ENCODE measurements at places on chromosomes 5 and 9. TPM values are rescaled to one million over a fixed set of nuclear protein-coding genes. Genes with fewer than 3 reads are reported as not detected.

- DNase-seq: no peak
These were observed 56.1 kb upstream of the MVB12B start for GRCh38 chr9:126270556-126270955.

The KIF12 gene
- not detected for total RNA-seq

DNA sequence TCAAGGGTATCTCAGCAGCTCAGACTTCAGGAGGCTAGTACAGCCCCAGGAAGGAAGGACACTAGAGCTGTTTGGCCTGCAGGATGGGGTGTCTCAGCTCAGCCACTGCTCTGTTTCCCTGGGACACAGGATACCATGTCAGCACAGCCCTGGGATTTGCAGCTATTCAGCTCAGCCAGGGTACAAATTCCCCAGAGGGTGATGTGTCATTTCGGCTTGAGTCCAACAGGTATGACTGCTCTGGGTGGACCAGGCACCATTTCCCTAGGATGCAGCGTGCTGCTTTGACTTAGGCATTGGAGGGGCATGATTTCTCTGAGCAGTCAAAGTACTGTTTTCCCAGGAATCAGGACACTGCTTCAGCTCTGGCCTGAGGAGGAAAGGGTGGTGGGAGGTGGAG is 130.1 kb downstream of the ARSB start:
- DNase-seq: no peak

- DNase-seq: no peak
These were observed 51.3 kb upstream of the SUB1 start for GRCh38 chr5:32534041-32534440.

The SMC5 gene
- 13.9 TPM for total RNA-seq

- no peak for DNase-seq
These were observed 155.1 kb downstream of the CCDC192 start for GRCh38 chr5:127858116-127858784.

DNA sequence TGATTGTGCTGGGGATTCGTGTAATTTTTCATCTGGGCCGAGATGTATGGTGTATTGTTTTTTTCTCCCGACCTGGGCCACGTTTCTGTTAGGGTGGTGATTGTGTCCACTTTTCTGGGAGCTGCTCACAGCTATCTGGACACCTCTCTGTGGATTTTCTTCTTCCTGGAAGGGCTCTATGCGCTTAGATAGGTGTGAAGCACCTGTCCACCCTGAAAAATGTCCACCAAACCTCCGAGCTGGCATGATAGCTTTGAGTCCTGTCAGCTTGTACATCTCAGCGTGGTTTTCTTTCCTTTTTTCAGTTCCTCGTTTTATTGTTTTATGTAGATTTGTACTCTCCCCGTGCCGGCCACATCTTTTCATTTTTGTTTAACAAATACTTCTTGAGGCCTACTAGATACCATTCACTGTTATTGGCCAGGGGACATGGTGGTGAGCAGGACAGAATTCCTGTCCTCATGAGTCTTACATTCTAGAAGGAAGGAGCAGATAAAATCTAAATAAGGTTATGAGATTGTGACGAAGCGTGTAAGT is 1.1 kb downstream of the UGCG start:
- no peak for DNase-seq

DNA sequence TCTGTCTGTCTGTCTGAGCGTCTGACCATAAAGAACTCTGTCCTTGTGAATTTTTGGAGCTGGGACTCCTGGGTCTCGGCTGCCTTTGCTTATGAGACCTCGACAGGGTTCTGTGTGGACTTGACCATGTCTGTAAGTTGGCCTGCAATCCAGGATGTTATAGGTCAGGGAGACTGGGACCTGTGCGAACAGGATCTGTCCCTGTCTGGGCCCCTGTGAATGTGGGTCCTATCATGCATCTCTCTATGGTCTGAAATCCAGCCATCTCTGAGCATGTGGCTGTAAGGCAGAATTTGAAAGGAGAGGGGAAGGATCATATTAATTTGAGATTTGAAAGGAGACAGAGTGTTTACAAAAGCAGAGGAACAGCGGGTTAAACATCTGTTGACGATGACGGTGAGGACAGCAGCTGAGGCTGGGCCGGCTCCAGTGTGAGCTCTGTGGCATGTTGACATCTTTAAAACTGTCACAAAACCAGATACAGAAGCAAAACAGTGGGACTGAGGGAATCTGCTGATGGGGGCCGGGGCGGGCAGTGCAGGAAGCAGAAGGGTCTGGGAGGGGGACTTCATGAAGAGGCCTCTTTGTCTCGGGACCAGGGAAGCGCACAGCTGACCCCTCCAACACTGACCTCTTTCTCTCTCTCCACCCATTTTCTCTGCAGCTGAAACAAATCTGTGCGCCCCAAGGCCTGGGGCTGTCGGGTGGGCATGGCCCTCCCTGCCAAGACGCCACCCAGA is 19.1 kb upstream of the MVB12B start:
- peak; percentile 53 for DNase-seq

The STING1 gene
- total RNA-seq: 179 TPM

The MEGF9 gene
- total RNA-seq: 14.3 TPM

DNA sequence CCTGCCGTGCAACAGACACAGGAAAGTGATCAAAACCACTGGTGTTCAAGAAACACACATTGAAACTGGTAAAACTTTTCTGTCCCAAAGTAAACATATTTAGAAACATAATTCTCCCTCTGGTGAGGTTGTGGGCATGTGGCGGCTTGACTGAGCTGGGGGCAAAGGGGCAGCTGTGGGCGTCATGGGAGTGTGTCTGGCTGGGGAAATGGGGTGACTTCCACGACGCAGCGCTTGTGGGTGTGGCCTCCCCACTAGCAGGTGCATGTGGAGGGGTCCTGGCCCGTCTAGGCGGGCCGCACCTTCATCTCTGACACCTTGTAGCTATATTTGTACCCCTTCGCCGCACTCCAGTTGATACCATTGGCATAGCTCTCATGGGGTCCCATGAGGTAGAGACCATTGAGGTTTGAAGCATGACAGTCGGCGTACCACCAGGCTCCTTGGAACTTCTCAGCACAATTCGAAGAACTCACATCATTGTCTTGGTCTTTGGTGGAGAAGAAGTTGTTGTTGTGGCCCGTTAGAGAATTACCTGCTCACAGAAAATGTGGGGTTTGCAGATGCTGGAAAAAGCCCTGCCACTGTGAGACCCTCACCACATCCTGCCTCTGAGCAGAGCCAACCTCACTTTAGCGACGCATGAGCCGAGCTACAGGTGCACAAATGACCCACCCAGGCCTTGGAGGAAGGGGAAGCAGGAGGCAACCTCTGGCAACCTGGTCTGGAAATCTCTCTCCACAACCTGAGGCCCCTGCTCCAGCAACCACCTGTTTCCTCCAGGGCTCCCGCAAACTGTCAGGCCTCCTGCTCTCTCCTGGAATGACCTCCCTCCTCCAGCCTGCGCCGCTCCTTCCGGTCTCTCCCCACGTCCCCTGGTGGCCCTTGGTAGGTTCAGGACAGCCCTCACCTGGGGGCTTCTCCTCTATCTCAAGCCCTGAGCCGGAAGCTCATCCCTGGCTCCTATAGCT is 7.9 kb downstream of the FCN1 start:
- DNase-seq: no peak

The TAF1L gene
- not detected for total RNA-seq

The PTGDS gene
- 68.3 TPM for total RNA-seq

- no peak for DNase-seq
These were observed 23.3 kb upstream of the TRMT10B start for GRCh38 chr9:37730256-37730655.

GRCh38 chr9:114202396-114202795 is 47.1 kb downstream of the COL27A1 start:
- no peak for DNase-seq

Data from ascending aorta (tissue), 2 donors.